ENCODE measurements at places on chromosomes 6 and 20.

DNA sequence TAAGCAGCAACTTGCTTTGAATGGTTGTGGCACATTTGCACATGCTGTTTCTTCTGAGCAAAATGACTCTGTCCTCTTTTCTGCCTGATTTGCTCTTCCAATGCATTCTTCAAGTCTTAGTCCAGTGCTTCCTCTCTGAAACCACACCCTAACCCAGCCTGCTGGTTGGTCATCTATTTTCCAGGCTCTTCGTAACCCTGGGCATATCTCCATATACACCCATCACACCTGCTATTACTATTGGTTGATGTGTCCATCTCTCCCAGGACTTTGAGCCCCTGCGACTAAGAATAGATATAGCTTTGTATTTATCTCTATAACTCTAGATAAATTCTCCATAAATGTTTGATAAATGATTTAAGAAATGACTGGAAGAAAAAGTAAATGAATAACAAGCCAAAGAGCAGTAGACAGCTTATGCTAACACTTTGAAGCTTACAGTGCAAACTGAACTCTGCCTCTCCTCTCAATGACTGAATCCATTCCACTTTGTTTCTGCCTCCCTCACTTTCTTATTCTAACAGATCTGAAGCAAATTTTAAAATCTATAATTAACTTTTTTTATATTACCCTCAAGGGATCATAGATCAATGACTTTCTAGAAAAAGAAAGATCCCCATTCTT, 59.7 kb upstream of the NT5E start:
- DNase-seq = no peak

- no peak for DNase-seq
Measured at GRCh38 chr6:44120692-44121443, 6.4 kb downstream of the MRPL14 start.

- peak; percentile 29 for DNase-seq
Measured at GRCh38 chr6:142331075-142331551, 29.3 kb downstream of the ADGRG6 start.

DNA sequence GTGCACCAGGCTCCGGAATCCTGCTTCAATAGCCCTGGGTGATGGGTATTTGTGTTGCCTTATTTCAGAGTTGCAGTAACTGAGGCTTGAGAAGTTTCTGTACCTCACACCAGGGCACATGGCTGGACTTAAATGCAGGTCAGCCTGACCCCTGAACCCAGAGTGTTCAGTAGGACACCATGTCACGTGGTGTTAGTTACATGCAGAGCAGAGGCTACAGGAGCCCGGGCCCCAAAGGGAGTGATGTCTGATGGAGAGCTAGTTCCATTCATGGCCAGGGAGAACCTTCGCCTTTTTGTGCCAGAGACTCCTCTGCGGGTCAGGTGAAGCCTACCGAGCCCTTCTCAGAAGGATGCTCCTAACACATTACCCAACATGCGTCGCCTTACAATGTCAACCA, 161.4 kb upstream of the CST7 start:
- no peak for DNase-seq

DNA sequence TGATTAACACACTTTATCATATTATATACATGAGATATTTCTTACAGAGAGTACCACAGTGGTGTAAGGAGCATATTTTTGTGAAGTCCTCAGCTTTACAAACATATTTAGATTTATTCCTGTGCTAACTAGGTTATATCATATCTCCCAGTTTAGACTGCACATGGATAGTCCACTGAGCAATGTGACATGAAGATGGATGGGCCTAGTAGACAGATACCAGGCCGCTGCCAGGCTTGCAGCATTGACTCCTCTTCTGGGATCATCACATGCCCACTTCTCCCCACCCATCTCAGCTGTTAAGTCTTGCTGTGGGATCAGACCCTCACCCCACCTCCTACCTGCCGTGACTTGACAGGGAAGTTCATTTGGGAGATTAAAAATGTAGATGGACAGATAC, 95.8 kb downstream of the SLX4IP start:
- DNase-seq = no peak
